ENCODE measurements at places on chromosomes 5 and 9.
A peak's percentile ranks its signal among the peaks of the same experiment; 100 is the strongest.

- DNase-seq: no peak
These were observed 77.7 kb upstream of the IL17B start for GRCh38 chr5:149456597-149457392.

GRCh38 chr5:102375272-102375671, 79.2 kb upstream of the SLCO4C1 start:
- DNase-seq: no peak

DNA sequence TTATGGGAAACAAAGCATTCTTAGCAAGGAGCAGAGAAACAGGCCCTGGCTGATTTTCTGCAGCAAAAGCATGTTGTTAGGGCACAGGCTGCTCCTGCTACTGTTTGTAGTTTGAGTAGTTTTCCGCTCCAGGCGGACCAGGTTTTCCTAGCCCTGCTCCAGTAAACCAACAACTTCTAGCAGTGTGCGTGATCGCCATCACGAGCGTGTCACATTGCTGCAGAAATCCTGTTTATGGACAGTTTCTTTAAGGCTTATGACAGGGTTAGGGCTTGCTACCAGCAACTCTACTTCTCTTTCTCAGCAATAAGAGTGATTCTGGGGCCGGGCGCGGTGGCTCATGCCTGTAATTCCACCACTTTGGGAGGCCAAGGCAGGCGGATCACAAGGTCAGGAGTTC, 803.9 kb upstream of the CDH10 start:
- no peak for DNase-seq

GRCh38 chr5:80150731-80151130, 105.1 kb downstream of the SERINC5 start:
- DNase-seq: no peak

- DNase-seq: no peak
These were observed 278.7 kb upstream of the TYRP1 start for GRCh38 chr9:12414514-12414913.

GRCh38 chr5:24347158-24347557, 297.6 kb downstream of the CDH10 start:
- peak; percentile 28 for DNase-seq

DNA sequence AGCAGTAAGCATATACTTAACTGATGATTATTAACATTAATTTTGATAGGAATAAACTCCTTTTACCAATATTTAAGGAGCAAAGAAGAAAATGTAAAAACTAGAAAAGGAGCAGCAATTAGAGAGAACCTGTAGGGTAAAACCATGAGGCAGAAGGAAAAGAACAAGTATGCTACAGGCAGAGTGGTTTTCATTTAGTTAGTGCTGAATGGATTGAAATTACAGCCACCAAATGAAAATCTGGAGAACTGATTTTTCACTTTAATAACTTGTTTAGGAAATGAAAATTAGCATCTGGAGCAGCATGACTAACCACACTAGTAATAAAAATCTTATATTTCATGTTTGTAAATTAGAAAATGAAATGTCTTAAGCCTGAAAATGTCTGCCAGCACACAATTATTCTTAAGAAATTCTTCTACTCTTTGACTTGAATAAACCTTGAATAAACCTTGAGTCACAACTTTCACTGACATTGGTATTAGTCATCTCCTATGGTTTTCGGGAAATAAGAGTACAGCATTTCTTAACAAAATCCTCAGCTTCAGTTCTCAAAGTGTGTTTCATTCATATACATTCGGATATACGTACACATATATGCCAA, 1504.9 kb upstream of the C9orf72 start:
- DNase-seq: peak; percentile 65

DNA sequence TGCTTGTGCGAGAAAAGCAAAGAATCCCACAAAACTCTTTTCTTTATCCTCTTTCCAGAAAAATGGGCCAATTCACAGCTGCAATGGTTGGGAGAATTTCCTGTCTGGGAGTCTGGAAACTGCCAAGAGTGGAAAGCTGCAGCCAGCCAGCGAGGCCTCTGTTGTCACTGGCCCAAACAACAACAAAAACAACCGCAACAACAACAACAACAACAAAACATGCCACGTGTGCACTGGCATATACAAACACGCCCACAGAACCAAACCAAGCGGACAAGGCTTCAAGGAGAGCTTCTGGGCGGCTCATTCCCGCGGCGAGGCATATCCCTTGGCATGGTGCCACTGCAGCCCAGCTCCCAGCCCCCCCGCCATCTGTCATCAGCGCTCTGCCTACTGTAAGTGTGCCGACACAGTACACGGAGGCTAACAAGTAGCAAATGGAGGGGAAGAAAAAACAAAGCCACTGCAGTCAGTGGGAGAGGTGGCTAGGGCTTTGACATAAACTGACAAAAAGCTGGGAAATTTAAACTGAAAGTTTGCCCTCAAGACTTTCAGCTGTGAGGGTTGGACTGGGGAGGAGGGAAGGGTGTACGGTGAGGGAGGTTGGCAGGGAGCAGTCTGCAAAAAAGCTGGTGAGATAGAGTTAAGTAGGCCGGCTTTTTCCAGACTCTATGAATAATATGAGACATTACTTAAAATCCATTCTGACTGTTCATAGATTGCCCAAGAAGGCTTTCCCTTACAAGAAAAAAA, 165.0 kb upstream of the ZNF462 start:
- peak; percentile 40 for DNase-seq

- no peak for DNase-seq
These were observed 16.9 kb upstream of the TRIM14 start for GRCh38 chr9:98135938-98136337.

GRCh38 chr5:115423051-115423450, 121.5 kb downstream of the FEM1C start:
- DNase-seq: no peak

GRCh38 chr9:1231998-1232919, 182.1 kb downstream of the DMRT2 start:
- peak; percentile 68 for DNase-seq

- DNase-seq: no peak
These were observed 96.2 kb upstream of the PPP1R2B start for GRCh38 chr5:156753846-156754245.

DNA sequence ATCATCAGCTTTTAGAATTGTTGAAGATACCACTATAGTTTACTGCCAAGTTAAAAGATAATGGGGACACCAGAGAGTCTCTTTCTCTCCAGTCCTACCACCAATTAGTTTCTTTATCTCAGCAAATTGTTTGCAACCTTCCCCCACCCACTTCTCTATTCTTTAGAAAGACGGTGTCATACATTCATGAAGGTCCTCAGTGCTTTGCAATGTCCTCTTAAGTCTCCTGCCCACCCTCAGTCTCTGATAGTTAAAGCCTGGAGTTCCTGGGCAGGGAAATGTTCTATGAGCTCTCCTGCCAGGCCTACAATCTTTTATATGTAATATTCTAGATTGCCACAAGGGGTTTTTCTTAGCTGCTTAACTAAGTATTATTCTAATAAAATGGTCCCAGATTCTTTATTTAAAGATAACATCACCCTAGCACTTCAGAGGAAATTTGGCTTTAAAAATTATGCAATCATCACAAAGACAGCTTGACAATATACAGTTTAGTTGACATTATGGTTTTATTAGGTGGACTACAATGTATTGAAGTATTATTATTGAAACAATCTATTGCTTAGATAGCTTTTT, 509.2 kb downstream of the CSNK1G3 start:
- DNase-seq: no peak

DNA sequence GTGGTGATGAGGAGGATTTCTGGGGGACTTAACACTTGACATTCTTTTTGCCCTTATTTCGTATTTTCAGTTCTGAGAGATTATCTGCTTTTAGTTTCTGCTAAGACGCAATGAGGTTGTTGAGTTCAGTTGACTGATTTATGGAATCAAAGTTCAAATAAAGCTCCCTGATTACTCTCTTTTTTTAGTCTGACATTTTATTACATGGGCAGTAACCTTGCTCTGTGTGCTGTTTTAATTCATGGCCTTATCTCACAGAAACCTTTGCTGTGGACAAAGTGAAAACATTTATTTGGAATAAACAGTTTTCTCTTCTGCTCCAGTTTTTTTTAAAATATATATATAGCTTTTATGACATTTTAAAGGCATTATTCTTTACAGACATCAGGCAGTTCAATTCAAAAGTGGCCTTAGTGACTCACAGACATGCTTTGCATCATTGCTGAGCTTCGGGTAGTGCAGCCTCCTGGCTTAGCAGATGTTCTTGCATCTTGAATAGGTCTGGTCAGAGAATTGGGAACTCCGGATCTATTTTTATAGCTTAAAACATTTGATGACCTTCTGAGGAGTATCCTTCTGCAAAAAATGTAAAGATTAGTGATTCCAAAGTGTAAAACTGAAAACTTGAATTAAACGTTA, 162.9 kb downstream of the FAM170A start:
- no peak for DNase-seq

DNA sequence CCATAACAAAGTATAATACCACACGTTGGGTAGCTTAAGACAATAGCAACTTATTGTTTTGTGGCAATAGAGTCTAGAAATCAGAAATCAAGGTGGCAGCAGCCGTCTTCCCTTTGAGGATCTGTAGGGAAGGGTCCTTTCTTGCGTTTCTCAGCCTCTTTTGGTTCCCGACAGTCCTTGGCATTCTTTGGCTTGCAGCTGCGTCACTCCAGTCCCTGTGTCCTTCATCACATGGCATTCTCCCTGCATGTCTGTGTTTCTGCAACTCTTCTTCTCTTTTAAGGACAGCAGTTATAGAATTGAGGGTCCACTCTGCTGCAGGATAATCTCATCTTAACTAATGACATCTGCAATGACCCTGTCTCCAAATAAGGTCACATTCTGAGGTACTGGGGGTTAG, 140.1 kb downstream of the FBXL7 start:
- no peak for DNase-seq

DNA sequence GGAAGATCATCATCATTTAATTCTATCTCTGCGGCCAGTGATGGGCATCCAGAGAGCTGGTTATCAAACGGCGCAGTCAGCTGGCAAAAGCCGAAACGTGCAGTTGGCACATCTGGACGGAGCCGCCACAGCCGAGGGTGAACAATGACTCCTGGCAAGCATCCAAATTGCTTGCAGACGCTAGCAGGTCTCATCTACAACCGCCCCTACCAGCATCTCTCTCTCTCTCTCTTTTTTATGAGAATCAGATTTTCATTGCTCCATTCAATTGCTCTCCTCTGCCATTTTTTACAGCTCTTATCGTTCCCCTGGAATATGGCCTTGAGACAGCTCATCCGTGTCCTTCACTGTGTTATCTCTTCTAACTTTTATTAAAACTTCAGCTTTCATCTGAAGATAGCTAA, 165.2 kb downstream of the MAPKAP1 start:
- no peak for DNase-seq

DNA sequence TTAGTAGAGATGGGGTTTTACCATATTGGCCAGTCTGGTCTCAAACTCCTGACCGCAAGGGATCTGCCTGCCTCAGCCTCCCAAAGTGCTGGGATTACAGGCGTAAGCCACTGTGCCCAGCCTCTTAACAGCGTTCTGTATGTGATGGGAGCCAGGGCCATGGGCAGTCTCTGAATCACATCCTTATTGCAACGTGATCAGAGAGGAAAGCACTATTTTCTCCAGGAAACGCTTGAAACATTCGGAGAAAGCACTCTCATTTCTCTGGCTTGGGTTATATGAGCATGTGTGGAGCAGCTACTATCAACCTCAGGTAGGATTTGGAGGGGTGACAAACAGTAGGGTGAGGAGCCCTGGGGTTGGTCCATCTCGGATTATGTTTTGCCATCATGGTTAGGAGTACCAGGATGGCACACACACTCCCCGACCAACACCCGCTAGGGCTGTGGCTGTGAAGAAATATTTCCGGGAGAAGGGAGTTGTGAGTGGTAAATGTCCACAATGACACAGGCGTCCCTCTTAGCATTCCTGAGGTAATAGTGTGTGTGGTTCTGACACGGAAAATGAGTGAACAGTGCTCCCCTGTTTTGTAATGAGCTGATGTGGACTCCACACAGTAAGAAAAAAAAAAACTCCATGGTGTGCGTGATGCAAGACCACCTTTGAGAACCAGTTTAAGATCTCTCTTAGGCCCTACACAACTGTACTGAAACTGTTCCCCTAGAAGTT, 406.2 kb upstream of the ZNF608 start:
- no peak for DNase-seq

GRCh38 chr9:95112436-95113280, 204.9 kb downstream of the FANCC start:
- DNase-seq: no peak

DNA sequence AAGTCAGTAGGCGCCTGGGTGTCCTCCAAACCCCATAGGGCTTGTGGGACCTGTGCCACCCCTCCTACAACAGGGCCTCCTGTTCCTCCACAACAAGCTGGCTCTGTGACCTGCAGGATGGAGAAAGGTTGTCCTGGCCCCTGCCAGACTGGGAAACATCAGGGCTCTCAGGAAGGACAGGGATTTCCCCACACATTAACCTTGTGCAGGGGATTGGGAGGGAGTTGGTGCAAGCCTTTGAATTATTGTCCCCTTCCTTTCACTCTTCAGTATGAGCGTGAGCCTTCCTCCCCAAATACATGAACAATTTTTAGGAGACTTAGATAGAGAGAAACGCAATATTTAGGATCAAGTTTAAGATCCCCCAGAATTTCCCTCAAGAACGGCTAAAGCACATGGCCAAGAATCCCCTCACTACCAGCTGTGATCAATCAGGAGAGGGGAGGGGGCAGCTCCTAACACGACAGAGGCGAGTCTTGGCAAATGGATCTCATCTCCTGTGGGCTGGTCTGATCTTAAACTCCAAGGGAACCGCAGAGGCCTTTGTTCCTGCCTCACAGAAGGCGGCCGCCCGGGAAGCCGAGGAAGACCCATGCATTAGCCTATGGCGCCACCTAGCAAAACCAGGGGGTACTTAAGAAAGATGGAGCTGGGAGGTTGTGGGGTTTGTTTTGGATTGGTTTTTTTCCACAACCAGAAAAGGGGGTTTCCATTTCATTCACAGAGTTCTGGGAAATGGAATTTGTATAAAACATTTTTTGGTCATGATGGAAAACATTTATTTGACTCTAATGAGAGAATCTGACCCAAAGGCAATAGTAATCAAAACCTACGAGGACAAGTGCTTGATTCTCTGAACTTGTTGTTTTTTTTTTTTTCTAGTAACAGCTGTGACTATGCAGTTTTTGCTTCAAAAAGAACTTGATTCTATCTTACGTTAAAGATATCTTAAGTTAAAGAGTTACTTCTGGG, 36.1 kb upstream of the OSMR start:
- DNase-seq: peak; percentile 68

DNA sequence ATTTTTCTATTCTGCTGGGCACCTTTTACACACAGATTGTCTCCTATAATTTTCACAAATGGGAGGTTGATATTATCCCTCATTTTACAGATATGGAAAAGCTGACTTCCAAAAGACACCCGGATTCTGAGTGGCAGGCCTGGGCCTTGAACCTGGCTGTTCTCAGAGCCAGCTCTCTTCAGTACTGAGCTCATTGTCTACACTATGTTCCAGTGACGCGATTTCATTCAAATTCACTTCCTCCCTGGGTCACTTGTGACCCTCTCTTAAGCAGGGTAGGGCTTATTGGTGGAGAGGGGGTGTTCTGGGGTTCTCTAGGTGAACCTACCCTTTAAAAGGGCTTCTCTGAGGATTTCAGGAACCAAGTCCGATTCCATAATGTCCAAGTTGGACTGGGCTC, 70.2 kb downstream of the ANKRD33B start:
- DNase-seq: no peak

DNA sequence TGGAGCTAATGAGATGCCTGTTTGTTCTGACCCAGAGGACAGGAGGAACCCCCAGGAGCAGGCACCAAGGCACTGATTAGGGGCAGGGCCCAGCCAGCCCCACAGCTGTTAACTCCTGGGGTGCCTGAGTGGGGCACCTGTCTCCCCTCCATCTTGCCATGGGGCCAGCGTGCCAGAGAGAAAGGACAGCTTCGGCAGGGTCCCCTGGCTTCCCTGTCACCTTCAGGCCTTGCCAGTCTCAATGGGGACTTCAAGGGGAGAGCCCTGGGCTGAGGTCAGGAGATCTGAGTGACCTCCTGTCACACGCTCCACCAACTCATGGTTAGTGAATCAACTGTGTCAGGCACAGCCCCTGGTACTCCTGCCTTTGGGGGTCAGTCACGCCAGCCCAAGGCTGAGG, 152.7 kb upstream of the MVB12B start:
- no peak for DNase-seq

Measured in HS-5 (cell line).